ENCODE measurements at places on chromosomes 3 and 15.

DNA sequence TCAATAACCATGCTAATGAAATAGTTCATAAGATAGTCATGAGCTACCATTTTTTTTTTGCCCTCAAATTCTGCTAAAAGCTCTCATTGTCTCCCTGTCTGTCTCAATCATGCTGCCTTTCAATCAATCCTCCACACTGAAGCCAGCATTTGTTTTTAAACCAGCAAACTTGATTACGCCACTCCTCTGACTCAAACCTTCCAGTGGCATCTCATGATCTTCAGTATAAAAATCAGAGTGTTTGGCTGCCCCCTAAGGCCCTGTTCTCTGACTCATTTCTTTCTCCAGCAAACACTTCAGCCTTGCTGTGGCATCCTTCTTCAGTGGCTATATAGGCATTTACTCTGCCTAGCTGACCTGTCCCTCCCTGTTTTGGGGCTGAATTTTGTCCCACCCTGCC, 36.0 kb upstream of the EOMES start:
- peak; percentile 80 for DNase-seq

GRCh38 chr3:141740349-141740748, 2.3 kb downstream of the RNF7 start:
- DNase-seq, result no peak

DNA sequence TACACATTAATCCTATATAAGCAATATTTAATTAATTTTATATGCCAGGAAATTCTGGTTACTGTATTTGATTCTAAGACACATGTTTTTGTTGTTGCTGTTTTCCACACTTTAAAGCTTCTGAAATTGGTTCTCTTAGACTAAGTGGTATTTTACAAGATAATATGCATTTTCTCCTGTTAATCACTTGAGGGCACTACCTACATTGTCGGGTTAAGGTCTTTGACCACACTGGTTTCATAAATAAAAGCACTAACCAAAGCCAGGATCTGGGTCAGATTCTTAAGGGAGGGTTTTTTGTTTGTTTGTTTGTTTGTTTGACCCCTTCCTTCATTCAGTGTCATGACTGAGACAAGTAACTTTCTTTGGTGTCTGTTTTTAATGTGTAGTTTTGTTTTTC, 590.2 kb downstream of the RBMS3 start:
- DNase-seq, result peak; percentile 3

- peak; percentile 23 for DNase-seq
Measured at GRCh38 chr15:71471347-71471746, 339.0 kb upstream of the NR2E3 start.
